ENCODE measurements at places on chromosomes 16 and 17.

DNA sequence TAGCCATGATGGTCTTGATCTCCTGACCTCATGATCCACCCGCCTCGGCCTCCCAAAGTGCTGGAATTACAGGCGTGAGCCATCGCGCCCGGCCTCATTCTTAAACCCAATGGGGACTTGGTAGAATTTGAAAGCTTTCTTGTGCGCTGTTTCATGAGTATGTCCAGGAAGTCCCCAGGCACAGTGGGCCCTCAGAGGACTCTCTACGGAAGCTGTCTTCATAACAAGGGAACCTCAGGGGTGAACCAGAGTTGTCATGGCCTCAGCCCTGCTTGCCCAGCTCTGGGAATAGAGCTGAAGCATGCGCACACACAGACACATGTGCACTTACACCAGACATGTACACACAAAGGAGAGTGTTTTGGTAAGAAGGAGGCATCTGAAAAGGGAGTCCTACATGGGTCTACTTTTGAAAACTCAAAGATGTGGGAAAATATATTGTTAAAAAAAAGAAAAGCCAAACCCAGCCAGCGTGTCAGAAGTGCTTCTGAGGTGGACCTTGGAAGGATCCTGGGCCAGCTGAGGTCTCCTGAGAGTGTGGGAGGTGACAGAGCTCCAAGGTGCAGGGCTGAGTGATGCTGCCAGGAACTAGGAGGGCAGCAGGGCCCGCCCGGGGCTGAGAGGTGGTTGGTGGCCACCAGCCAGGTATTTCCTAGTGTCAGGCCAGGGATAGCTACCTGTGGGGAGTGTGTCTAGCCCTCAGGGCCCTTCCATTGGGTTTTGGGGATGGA, 54.6 kb downstream of the EPN2 start:
- DNase-seq: no peak

DNA sequence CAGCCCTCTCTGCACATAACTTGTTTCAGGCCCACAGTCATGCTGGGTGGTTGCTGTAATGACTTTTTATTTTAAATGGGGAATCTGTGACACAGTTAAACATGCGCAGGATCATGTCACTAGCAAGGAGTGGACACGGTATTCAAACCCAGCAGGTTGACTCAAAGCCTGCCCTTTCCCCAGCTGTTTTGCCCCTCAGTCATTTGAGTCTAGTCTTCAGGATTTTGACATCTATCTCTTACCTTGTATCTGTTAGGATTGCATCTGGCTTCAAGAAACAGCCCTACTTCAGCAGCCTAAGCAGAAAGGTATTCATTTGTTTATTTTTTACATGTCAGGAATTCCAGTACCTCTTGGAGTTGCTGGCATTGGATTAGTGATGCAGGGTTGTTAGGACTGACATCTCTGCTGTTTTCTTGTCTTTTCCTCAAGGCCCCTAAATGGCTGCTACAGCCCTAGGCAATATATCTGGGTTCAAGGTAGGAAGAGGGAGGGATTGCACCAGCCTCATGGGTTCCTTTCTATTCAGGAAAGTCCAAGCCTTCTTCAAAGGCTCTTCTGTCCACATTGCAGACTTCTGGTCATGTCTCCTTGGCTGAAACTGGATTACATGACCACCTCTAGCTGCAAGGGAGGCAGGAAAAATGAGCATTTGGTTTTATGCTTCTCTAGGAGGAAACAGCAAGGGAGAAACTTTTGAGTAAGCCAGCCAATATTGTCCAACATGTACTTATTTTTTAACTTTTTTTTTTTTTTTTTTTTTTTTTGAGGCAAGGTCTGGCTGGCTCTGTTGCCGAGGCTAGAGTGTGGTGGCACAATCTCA, 22.8 kb downstream of the ABCC1 start:
- DNase-seq: no peak

- peak; percentile 57 for DNase-seq
Measured at GRCh38 chr17:69434164-69434579, 19.7 kb downstream of the MAP2K6 start.

GRCh38 chr17:7346761-7347614, 5.0 kb upstream of the KCTD11 start:
- no peak for DNase-seq

- DNase-seq: no peak
Measured at GRCh38 chr16:20614186-20615141, 38.3 kb upstream of the ACSM2B start.

- DNase-seq: no peak
Measured at GRCh38 chr17:61321344-61321743, 78.3 kb upstream of the TBX2 start.

Data from pulmonary artery endothelial cell (primary cell).